ENCODE measurements at places on chromosomes 4 and X. TPM values are rescaled to one million over a fixed set of nuclear protein-coding genes. Genes with fewer than 3 reads are reported as not detected.

GRCh38 chr4:53015681-53016080, 153.6 kb downstream of the RASL11B start:
- DNase-seq, result no peak

DNA sequence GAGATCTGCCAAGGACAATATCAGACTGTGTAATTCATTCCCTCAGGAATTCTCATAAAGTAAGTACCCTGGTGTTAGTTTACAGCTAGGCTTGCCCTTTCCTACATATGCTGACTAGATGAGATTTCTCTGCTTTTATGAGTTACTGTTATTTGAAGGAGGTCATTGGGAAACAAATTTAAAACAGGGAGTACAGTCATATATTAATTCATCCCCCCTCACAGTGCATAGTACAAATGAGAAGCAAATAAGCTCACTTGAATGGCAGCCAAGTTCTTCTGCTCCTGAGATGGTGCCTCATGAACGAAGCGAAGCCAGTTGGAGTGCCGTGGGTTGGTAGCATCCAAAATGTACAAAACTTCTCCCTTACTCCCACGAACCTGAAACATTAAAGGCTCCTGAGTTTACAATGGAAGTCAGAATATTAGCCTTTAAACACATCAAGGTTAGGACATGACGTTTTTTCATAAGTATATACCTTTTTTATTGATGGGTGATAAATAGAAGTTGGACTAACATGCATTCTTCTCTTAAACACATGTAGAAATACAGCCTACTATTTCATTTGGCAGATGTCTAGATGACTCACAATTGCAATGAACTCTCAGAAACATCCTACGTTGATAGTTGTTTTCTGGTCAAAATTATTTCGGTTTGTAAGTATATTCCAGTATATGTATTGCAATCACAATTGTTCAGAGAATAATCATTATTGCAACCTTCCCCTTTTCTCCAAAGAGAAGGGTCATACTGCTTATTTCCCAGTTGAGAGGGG, 69.2 kb downstream of the PRDM5 start:
- DNase-seq, result no peak

DNA sequence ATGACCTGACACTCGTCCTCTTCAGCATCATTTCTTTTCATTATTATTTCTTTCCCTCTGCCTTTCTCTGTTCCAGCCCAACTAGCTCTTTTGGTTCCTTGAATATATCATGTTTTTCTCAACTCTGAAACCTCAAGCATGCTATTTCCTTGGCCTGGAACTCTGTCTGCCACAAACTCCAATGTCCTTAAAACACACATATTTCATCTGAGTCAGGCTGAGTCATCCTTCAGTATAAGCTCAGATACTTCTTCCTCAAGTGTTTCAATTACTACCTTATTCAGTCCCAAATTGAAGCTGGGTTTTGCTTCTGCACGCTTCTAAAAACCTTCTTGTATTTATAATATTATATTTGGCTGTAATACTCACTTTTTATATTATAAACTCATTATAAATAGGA, 424.2 kb downstream of the PDGFC start:
- DNase-seq, result no peak

GRCh38 chrX:131795442-131796229, 227.5 kb upstream of the STK26 start:
- DNase-seq, result no peak

DNA sequence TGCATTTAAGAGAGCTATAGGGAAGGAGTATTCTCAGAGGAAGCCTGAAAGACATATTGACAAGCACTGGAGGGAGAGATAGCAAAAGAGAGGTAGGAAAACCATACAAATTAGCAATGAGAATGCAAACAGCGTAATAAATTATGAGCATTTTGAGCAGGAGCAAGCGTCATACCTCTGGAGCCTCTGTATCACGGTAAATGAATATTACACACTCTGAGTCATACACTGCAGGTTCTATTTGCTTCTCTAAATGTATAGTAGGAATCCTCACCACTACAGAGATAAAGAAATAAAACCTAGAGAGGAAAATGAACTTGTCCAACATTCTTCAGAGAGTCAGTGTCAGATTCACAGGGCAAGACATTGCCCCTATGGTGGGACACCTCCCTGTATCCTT, 46.4 kb upstream of the GABRE start:
- no peak for DNase-seq

DNA sequence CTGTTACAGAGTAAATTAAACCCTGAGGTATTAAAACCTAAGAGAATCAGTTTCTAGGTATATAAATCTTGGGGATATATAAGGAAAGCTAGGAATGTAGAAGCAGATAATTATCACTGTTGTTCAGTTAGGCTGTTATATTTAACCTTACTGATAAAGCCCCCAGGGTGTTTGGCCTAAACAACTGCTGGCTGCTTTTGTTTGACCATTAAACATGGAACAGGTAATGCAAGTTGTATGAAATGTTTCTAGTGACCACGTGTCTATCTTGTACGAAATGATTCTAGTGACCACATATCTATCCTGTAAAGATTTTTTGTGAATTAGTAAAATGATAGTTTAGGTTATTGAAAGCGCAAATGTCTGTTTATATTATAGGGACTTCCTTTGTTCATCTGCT, 52.6 kb downstream of the SGMS2 start:
- DNase-seq, result no peak

GRCh38 chr4:183770906-183771305, 111.8 kb downstream of the TRAPPC11 start:
- DNase-seq, result no peak

DNA sequence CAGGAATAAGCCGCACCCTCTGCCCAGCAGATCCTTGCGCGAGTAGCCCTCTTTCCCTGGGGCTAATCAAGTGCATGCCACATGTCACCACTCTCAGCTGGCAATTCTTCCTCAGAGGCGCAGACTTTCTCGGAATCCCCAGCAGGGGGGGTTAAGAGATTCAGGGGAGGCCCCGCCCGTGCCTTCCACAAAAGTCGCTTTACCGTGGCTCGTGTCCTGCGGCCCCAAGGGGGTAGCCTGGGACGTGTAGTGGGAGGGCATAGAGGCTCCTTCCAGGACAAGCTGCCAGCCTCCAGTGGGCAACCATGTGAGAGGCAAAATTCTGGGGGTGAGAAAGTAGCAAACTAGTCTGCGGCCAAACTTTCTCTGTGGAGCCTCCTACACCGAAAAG, 652 bp downstream of the SRPX start:
- DNase-seq, result peak; percentile 81

- DNase-seq, result no peak
Measured at GRCh38 chr4:47942081-47942819, 27.9 kb upstream of the NFXL1 start.

DNA sequence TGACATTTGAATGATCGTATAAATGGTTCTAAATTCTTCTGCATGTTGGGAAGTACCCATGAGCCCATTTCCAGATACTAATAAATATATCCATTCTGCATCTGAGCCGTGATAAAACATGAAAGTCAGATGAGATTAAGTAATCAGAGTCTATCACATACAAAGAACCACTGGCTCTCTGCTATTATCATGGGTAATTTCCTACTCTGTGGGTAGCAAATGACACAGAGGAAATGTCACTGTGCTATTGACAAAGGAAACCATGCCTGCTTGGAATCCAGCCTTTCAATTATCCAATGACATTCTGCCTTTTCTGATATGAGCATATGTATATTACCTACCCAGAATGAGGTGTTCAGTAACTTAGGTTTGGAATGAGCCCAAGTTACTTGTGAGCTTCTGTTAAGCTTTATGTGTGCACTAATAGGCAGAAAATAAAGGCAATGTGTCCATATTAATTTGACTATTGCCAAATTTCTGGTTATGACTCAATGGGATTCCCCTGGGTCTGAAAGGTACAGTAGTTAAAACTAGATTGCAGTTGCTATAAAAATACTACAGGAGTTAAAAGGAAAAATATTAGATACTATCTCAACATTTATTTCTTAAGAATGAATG, 238.7 kb upstream of the KCNIP4 start:
- no peak for DNase-seq

GRCh38 chrX:101377547-101377946, 8.4 kb downstream of the BTK start:
- DNase-seq, result no peak

DNA sequence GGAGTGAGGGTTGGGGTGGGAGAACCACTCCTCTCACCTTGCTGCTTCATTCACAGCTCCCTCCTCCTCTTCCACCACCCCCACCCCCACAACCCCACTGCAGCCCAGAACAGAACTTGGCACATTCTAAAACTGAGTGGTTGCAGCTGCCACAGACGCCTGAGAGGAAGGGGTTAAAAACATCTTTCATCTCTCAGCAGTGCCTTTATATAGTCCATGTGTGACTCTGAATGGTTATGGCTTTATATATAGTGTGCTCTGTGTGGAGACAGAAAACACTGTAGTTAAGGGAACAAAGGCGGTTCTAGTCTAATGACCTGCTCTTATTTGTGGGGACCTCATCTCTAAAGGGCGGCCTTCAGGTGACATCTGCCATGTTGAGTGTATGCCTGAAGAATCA, 144.8 kb downstream of the BCOR start:
- DNase-seq, result peak; percentile 7

DNA sequence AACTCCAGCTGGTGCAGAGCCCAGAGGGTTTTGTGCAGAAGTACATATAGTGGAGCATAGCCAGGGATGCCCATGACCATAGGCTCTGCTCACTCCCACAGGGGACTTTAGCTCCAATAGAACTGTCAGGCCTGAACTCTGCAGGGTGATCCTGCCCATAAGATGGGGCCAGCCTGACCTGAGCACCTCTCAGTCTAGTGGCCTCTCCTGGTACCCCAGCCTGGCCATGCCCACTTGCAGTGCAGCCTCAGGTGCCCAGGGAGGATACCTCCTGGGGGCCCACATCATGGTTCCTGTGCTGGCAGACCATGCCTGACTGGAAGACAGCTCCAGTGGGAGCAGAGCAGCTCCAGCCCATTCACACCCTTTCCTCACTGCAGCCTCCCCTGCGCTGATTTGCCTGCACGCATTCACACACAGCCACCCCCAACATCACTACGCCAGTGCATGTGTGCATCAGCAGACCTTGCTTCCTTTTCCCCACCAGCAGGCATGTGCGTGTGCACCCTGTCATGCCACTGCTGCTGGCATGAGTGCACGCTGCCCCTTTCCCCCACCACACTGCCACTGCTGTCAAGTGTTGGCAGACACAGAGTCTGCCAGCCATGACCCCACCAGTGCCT, 53.0 kb upstream of the MMAA start:
- no peak for DNase-seq

- DNase-seq, result no peak
Measured at GRCh38 chr4:86388252-86388651, 28.4 kb upstream of the MAPK10 start.

- DNase-seq, result no peak
Measured at GRCh38 chr4:147793569-147794313, 61.9 kb downstream of the ARHGAP10 start.

DNA sequence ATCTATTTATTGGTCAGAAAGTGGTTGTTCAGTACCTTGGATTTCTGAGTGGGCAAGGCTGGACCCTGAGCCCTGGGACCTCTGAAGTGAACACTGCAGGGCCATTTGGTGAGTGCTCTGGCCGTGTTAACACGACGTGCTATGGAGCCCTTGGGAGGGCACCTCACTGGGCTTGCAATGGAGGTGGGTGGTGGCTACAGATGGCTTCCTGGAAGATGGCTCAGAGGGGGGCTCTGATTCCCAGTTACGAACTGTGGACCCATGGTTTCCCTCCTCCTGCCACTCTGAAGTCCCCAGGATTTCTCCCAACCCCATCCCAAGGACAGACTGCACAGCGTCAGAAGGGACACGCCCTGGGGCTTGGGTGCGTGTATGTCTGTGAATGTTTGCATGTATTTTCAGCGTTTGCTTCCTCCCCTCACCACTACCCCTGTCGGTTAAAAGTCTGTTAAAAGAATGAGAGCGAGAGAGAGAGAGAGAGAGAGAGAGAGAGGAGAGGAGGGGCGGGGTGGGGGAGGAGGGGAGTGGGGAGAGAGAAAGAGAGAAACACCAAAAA, 3.7 kb upstream of the RHOH start:
- DNase-seq, result no peak

- DNase-seq, result no peak
Measured at GRCh38 chr4:176569301-176569700, 223.4 kb downstream of the VEGFC start.

The NUP54 gene
- total RNA-seq, result 32.9 TPM

The PPP2R2C gene
- total RNA-seq, result 3.9 TPM

The F8A2 gene
- total RNA-seq, result not detected

The ARHGAP24 gene
- total RNA-seq, result 47.2 TPM

The TXLNG gene
- 9.0 TPM for total RNA-seq

The RPS6KA6 gene
- 3.7 TPM for total RNA-seq

The HEPH gene
- 22.2 TPM for total RNA-seq

The HELT gene
- not detected for total RNA-seq

The RNF150 gene
- 26.6 TPM for total RNA-seq

The LRIT3 gene
- 0.14 TPM for total RNA-seq

All from posterior vena cava (tissue), 2 donors.